ENCODE measurements at places on chromosomes 6 and 20.
A peak's percentile ranks its signal among the peaks of the same experiment; 100 is the strongest.

DNA sequence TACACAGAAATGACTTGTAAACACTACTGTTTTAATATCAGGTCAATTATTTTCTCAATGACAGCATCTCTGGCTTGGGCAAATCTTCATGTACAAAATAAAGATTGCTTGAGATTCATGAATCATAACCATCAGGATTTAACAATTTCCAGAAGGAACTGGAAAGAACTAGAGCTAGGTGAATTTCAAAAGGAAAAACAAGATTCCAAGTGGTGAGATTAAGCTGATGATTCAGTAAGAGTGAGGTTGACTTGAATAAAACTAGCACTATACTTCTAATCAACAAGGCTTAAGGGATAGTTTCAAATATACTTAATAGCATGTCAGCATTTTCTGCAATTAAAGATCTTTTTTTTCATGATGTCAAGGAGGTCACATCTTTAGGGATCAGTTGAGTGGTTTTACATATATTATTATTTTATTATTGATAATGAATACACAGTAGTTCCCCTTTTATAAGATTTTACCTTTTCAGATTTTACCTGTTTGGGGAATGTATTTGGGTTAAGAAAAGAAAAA, 43.5 kb upstream of the HCRTR2 start:
- no peak for DNase-seq

GRCh38 chr20:7858734-7859250, 81.5 kb downstream of the HAO1 start:
- DNase-seq: no peak

- DNase-seq: no peak
Observed at GRCh38 chr6:30060606-30061091, 416 bp upstream of the POLR1H start.

DNA sequence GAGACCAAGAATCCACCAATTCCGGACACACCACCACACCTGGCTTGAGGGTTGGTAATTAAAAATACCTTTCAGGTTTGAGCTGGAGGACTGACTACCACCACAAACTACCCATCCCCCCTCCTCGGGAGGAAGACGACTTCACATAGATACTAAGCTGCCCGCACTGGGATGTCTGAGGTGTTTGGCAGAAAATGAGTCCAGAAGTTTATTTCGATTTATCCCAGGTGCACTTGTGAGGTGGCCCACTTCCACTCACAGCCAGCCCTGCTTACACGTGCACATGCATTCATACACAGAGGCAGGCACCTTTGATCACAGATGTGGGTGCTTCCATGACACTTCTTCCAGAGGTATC, 187.1 kb downstream of the ID4 start:
- DNase-seq: no peak

DNA sequence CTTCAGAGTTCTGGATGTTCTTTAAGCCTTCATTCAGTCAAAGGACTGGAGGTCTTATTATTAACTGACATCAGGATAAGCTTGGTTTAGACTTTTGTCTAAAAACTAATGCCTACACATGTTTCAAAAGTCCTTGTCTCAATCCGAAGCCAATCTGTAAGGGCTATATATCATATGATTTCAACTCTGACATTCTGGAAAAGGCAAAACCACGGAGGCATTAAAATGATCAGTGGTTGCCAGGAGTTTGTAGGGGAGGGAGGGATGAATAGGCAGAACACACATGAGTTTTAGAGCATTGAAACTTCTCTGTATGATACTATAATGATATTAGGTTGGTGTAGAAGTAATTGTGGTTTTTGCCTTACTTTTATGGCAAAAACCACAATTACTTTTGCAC, 1285.8 kb upstream of the CITED2 start:
- DNase-seq: no peak

DNA sequence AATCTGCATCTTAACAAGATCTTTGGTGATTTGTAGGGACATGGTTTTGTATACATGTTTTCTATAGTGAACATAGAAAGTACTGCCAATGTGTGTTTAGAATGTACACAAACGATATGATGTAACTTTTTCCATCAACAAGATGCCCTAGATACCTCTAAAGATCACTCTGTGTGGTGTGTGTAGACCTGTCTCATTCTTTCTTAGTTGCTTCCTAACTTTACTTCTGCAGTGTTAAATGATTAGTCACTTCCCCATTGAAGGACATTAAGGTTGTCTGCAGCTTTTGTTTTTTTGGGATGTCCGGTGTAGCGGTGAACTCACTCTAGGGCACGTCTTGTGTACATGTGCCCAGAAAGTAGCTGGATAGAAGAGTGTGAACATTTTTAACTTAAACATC, 35.9 kb downstream of the CDYL start:
- peak; percentile 36 for DNase-seq

DNA sequence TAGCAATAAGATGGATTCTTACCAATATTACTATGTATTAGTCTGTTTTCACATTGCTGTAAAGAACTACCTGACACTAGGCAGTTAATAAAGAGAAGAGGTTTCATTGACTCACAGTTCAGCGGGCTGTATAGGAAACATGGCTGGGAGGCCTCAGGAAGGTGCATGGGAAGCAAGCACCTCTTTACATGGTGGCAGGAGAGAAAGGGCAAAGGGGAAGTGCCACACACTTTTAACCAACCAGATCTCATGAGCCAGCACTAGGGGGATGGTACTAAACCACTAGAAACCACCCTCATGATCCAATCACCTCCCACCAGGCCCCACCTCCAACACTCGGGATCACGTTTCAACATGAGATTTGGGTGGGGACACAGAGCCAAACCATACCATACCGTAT, 40.7 kb upstream of the CCDC167 start:
- DNase-seq: no peak

- no peak for DNase-seq
Observed at GRCh38 chr6:121210943-121211342, 123.3 kb downstream of the TBC1D32 start.

- DNase-seq: no peak
Observed at GRCh38 chr6:160269023-160269521, 10.5 kb upstream of the SLC22A2 start.

GRCh38 chr6:3265671-3266070, 6.9 kb downstream of the PSMG4 start:
- DNase-seq: no peak

GRCh38 chr6:34526241-34526972, 29.7 kb downstream of the SPDEF start:
- DNase-seq: no peak

DNA sequence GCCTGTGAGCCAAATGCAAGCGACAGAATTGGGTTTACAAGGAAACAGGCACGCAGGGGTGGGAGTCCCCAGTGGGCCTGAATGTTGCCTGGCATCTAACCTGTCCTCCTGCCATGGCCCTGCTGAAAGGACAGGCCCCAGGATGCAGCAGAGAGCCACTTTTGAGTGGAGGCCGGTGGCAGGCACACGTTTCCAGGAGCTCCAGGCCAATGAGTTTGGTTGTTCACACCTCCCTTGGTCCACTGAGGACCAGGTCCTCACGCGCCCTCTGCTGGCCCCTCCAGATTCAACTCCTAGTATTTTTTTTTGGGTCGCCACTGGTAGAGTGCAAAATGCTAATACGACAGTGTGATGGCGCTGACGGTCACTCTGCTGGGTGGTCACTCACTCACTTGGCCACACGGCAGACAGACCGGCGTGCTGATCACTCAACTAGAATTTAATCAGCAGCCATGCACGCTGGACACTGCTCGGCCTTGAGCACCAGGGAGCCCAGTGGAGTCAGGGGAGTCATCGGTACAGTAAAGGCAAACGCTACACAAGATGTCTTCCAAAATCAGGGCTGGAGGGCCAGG, 81.7 kb upstream of the NFATC2 start:
- peak; percentile 88 for DNase-seq

GRCh38 chr6:72579865-72580264, 42.0 kb upstream of the KCNQ5 start:
- no peak for DNase-seq

- DNase-seq: no peak
Observed at GRCh38 chr6:16399695-16400094, 161.3 kb downstream of the GMPR start.

DNA sequence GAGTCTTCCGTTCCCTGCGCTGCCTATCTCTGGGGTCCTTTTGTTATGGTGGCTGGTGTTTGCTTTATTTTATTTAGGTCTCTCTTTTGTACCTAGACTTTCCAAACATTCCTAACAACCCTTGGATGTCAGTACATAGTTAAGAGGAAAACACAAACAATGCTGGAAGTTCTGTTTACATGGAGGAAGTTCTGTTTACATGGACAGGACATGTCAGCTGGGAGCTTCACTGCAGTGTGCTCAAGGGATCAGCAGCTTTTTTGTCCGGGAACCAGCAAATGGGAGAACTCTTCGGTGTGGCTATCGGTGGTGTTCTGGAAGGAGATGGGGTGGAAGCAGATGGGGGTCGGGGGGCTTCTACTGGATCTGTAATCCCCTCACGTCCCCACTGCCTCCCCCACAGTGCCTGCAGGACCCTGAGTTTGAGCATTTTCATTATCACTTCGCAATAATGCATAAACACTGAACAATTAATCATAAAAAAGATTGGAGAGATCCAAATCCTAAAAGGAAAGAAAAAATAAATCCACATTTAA, 2.7 kb downstream of the SERPINB6 start:
- no peak for DNase-seq

DNA sequence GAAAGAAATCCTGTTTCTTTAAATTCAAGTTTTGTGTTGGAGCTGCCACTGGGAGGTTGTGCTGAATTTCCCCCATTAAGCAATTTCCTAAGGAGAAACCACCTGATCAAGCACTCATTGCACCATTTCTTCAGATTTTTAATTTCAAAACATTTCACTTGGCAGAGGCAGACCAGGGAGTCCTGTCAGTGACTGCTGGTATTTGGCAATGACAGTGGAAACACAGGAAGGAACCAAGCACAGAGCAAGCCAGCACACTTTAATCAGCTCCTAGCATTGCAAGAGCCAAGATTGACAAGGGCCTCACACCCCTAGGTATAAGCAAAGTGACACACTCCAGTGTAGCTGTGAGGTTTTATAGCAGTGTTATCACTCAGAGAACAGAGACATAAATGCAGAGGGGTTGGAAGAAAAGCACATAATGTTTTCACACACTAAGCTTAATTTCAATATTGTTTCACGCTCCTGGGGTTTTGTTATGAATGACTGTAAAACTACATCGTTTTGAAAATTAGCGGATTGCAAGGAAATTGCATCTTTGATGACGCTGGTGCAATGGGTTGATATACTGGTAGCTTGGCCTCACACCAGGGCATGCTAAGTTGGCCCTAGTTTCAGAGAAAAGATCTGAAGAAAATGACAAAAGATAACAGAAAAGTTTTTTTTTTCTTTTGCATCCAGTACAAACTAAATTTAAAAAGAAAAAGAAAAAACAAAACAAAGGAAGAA, 768.4 kb downstream of the TFAP2A start:
- DNase-seq: no peak

GRCh38 chr20:56957737-56958553, 308.5 kb downstream of the BMP7 start:
- no peak for DNase-seq

DNA sequence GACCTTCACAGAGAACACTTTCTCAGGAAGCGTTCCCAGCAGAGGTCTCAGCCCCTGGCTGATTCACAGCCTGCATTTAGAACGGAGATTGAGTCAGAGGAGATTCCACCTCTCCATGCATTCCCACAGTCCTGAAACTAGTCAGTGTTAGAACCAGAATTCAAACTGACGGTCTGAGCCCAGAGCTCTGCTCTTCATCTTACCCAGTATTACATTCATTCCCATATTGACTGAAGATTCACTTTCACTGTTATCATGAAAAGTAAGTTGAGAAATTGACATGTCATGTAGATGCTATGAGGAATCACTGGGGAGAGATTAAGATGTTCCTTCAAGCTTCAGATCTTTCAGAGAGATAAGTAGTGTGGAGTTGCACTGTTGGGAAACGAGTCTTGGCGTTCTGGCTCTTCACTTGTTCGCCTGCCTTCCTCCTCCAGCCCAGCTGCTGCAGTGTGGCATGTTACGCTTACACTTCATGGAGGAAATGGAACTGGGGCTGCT, 28.3 kb downstream of the MAS1 start:
- no peak for DNase-seq

- no peak for DNase-seq
Observed at GRCh38 chr6:42344756-42345155, 107.0 kb downstream of the TRERF1 start.

- DNase-seq: peak; percentile 57
Observed at GRCh38 chr20:34952671-34953070, 2.9 kb downstream of the GSS start.

- no peak for DNase-seq
Observed at GRCh38 chr20:29756664-29757063, 1500.8 kb upstream of the DEFB115 start.

DNA sequence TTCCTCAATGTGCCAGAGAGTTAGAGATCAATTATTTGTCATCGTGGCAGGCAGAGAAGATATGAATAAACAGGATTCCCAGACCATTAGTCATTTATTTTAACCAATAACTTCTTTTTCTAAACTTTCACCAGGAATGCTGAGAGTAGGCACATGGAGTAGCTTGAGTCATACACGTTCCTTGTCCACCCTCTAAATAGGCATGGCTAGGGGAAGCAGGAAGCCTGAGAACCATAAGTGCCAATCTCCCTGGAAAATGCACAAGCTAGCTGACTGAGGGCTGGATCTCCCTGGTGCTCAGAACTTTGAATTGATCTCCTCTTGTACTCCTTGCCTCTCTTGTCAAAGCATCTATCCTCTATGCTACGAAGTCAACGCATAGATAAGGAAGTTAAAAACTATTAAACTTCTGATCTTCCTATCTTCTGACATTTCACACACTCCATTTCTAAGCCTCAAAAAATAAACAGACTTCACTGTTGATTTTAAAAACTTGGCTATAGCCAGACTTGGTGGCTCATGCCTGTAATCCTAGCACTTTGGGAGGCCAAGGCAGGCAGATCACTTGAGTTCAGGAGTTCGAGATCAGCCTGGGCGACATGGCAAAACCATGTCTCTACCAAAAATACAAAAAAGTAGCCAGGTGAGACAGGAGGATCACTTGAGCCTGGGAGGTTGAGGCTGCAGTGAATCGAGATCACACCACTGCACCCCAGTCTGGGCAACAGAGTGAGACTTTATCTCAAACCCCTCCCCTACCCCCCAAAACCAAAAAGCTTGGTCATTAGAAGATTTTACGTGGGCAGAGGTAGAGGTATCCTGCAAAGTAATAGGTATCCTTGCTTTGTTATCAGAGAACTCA, 11.8 kb downstream of the ADTRP start:
- DNase-seq: peak; percentile 89

GRCh38 chr6:41940759-41941279, 789 bp downstream of the CCND3 start:
- peak; percentile 45 for DNase-seq

Data from RWPE1 (cell line).